ENCODE measurements at places on chromosomes 1 and 21.

GRCh38 chr1:116605315-116605714 lies 34.5 kb upstream of the CD58 start:
- no peak for DNase-seq

DNA sequence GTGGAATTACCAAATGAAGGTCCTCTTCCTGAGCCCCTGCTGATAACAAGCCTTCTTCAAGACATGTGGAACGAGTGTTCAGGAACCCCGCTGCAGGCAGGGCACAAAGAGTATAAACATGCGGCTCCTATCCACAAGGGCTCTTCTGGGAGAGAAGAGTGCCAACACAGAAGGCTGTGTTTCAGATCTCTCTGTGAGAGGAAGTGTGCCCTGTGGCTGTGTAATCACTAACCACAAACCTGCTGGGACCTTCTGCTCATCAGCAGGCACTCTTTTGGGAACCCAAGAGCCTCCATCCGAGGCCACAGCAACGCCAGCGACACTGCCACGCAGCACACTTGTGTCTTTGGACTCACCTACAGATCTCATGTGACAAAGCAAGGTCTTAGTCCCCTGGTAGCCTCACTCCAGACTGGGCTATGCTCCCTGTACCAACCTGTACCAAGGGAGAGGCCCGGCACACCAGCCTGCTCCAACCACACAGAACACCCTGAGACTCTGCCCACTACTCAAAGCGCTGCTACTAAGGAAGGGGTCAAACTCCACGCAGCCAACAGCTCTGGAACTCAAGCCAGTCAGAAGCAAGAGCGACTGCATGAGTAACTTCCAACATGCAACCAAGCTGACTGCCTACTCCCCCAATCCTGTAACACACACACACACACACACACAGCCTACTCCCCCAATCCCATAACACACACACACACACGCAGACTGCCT lies 7.8 kb downstream of the PTTG1IP start:
- DNase-seq: no peak

GRCh38 chr1:174217248-174217647 lies 57.9 kb downstream of the RABGAP1L start:
- DNase-seq: no peak

GRCh38 chr1:19448491-19449439 lies 36.6 kb downstream of the CAPZB start:
- DNase-seq: peak; percentile 94

GRCh38 chr1:154190550-154190949 lies 1.4 kb downstream of the TPM3 start:
- DNase-seq: peak; percentile 81

DNA sequence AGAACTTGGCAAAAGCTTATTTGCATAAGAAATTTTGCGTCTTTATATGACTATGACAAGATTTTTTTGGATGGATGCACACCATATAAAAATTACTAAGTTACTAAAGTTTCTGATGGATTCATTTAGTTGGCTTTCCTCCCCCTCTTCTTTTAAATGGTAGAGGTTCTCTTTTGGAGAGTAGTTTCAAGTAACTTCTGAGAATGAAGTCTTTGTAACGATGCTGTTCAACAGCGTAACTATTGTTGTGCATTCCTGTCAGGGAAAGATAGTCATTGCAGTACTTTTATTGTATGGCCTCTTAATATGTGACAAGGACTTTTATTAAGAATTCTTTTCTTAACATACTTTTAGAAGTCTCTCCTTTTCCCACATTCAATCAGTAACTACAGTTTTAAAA lies 16.0 kb downstream of the NFIA start:
- no peak for DNase-seq

DNA sequence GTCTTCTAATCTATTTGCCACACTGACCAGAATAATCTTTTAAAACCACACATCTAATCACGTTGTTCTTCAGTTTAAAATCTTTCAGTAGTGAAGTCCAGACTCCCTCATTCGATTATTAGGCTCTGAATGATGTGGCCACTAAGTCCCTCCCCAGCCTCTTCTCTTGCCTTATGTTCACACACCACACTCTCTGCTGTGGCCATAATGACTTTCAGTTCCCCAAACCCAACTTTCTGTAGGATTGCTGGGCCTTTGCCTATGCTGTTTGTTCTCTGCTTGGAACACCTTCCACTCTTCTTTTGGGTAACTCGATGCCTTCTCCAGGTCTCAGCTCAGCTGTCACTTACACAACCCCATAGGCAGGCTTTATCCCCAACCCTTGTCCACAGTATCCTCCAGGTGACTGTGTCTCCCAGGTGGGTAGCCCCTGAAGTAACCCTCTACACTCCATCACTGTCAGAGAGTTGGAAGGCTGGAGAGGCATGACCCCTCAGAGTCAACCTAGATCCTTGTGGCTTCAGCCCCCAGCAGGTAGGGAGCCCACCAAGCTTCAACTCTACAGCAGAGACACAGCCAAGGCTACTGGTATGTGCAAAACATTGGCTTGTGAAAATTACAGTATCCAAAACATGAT lies 8.4 kb upstream of the SLC37A1 start:
- DNase-seq: no peak

- DNase-seq: no peak
These were observed 1.0 kb downstream of the NCDN start for GRCh38 chr1:35558374-35559316.

DNA sequence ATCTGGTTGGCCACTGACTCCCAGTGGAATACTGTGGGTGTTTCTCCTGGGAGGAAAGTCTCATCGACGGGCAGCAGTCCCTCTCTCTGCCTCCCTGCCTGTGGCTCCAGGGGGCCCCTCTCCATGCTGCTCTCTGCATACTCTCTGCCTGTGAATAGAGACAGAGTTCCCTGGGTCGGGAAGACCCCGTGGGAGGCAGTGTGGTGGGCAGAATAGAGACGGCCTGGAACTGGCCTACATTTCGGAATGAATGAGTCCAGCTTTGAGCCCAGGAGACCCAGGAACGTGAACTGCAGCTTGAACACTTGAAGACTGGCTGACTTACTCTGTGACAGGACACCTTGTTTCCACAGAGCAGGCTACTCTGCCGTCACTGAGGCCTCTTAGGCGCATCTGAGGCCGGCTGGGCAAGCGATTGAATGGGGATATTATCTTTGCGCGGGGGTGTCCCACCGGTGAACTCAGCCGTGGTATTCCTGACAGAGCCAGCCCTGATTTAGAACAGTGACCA lies 64.0 kb downstream of the KIF21B start:
- DNase-seq: no peak

DNA sequence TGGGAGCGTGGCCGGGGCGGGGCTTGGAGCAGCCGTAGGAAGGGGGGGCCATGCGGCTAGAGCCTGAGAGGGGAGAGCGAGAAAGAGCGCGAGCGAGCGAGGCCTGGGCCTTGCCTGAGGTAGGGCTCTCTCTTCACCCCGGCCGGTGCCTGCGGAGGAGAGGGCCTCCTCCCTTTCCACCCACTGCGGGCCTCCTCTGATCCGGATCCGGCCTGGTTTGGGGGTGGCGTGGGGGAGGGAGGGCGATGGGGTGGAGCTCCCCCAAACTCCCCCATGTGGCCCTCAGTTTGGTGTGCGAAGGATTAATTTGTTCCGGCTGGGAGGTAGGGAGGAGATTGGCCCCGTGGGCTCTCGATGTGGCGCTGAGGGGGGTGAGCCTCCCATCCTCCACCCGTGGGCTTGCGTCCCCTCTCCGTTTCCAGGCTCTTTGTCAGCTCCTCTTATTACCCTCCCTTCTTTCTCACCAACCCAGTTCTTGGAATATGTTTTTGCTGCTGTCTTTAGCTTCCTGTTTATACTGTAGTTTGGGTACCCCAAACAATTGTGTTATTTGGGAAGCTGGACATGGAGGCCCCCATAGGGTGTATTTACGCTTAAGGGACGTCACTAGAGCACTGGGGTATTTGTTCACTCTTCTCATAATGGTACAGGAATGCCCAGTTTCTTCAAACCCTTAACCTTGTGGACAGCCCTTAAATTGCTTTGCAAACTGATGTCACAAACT lies 685 bp downstream of the UBAP2L start:
- DNase-seq: peak; percentile 83

GRCh38 chr1:109826446-109826845 lies 62.7 kb upstream of the EPS8L3 start:
- no peak for DNase-seq

- DNase-seq: no peak
These were observed 90.6 kb downstream of the SDCCAG8 start for GRCh38 chr1:243346468-243346867.

- no peak for DNase-seq
These were observed 172.3 kb downstream of the TGFB2 start for GRCh38 chr1:218517459-218517858.

- DNase-seq: no peak
These were observed 42.9 kb upstream of the CD2 start for GRCh38 chr1:116711263-116711840.

DNA sequence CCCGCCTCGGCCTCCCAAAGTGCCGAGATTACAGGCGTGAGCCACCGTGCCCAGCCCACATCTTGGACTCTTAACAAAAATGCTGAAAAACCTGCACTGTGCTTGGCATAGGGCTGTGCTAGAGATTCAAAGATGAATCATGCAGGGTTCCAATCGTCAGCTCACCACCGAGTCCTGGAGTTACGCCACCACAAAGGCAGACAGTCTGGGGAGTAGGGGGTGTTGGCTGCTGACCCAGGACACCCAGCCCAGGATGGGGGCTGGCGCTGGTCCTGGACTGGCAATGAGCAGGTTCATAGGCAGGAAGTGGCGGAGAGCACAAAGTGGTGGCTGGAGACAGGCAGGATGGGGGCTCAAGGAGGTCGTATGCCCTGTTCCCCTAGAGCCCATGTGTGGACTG lies 16.0 kb downstream of the PSRC1 start:
- peak; percentile 29 for DNase-seq

DNA sequence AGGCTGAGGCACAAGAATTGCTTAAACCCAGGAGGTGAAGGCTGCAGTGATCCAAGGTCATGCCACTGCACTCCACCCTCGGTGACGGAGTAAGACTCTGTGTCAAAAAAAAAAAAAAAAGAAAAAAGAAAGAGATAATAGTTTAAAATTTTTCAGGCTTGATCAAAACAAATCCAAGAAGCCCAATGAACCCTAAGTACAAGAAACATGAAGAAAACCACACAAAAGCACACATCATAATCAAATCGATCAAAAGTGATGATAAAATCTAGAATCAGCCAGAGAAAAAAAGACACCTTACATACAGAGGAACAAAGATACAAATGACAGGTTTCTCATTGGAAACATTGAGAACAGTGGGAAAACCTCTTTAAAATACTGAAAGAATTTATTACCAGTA lies 31.5 kb downstream of the LDLRAD1 start:
- DNase-seq: no peak
